Tibial nerve (tissue), 4 donors: ENCODE measurements at places on chromosomes 7 and 10. TPM values are rescaled to one million over a fixed set of nuclear protein-coding genes. Genes with fewer than 3 reads are reported as not detected.

DNA sequence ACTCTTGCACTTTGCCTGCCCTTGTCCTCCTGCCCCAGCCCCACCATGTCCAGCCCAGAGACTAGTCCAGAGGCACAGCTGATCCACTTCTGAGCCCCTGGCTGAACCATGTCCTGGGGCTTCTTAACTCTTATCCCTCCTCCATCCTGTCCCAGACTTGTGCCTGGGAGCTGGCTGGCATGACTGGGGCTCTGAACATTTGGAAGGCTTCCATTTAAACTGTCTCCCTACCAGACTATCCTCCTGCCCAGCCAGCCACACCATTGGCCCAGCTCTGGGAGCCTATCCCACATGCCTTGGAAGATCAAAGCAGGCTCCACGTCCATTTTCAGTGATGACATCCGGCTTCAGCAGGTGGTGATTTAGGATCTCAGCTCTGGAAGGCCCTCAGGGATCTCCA lies 57.4 kb downstream of the FAM241B start:
- DNase-seq, result no peak

DNA sequence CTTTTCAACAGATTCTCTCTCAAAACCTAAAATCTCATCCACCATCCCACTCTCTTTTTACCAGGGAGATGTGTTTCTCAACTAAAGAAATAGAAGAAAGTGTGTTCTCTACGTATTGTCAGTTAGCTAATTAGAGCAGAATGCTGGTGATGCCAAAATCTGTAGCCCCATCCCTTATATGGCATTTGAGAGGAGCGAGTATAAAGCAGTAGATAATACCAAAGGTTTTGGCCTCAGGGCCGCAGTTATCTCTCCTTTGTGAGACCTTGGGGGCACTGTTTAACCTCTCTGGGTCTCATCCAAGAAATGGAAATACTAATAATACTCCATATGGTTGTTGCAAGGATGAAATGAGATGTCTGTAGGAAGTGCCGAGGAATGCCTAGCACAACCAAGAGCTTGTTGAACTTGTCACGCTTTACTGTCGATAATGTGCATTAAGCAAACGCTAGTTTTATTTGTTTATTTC lies 456 bp upstream of the DLD start:
- peak; percentile 29 for DNase-seq

- no peak for DNase-seq
Observed at GRCh38 chr7:132240262-132240661, 336.0 kb downstream of the PLXNA4 start.

DNA sequence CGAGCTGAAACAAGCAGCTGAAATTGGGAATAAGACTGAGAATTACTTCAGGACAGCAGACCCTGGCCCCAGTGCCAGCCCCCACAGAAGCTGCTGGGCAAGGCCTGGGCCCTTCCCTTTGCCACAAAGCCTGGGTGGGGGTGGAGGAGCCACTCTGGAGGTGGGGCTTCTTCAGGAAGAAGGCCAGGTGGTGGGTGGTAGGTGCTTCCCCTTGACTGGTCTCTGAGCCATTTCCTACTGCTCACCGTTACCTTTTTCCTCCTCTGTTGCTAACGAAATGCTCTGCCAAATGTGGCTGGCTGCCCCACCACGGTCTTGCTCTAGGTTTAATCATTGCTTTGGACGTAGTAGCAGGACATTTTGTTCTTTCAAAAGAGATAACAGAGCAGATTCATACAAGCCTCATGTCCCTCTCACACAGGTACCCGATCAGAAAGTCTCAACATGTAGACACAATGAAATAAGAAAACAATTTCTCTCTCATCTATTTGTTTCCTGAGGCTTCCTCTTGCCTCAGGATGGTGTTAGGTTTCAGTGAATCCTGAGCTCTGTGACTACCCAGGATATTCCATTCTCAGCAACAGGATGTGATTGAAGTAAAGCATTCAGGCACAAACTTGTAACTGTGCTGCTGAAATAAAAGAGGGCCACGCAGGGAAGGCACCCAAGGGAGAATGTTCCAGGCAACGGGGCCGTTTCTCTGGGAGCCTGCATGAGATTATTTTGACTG lies 66.5 kb downstream of the WDR11 start:
- no peak for DNase-seq

Gene FAM237B
- not detected for total RNA-seq
